Activated CD8-positive, alpha-beta memory T cell treated with anti-CD3 and anti-CD28 coated beads for 4 hours (primary cell): ENCODE measurements at places on chromosomes 5 and 9.

- DNase-seq = no peak
These were observed 99.2 kb upstream of the IQGAP2 start for GRCh38 chr5:76303921-76304320.

DNA sequence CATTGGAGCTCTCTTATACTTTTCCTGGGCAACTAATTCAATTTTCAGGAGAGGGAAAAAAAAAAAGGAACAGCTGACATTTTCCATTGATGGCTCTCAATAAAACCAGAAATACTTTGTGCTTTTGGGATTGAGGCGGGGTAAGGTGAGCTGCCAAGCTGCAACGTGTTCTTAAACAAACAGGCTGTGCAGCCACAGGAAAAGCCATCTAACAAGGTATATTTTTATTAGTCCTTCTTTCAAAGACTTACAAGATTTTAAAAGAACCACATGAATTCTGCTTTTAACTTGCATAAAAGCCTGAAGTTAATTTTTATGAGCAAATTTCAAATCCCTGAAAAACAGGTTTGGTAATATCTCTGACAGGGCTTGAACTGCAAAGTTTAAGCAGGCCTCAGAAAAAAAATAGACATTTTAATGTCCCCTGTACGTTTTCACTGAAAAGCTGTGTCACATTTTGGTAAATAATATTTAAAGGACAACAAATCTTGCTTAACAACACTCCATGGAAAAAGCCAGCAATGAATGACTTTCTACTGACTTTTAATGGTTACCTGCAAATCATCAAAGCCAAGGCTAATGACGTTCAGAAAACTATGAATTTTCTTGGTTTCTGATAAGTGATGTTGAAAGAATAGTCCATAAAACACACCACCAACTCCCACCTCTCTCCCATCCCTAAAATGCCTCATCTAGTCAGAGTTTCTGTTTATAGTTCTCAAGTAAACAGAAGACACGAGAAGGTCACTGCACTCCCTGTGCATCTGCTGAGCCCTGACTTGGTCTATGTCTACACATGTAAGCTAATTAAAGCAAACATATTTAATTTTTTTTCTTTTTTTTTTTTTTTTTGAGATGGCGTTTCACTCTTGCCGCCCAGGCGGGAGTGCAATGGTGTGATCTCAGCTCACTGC is 433.6 kb downstream of the PIK3R1 start:
- DNase-seq = no peak

- DNase-seq = no peak
These were observed 1995.6 kb upstream of the CDH6 start for GRCh38 chr5:29197631-29198454.

DNA sequence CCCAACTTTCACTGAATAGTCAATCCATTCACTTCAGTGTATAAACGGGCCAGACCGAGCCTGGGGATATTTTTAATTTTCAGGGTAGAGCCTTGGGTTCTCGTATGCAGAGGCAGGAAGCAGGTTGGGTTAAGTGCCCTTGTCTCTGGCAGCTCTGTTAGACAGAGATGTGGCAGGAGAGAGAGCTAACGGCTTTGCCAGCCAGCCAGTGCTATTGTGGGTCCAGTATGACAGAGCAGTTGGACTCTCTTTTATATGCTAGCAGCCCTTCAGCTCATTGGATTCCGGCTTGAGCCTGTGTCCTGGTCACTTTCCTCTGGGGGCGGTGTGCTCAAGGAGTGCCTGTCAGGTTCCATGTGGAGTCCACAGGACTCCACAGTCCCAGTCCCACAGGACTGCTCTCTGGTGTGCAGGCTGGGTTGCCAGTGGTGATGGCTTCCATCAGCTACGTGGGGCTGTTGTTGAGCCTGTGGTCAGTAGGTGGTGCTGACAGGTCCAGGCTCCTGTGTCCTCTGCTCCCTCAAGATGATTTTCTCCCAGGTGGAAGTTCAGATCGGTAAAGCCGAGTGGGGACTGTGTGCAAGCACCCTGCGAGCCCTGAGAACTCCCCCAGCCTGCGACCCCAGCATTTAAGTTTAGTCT is 14.3 kb downstream of the CLTA start:
- no peak for DNase-seq

DNA sequence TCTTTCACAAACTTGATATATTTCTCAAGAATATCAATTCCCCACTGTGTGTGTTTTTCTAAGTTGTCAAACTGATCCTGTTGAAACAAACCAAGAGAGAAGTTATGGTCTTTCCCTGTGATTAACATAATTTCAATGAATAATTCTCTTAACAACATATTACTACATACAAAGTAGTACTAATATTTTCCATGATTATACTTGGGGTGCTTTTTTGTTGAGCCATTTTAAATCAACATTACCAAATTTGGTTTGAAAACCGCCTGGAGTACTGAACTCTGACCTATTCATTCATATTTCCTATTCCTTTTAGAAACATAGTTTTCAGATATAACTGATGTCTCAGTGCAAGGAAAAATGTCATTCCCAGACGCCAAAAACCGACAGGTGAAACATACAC is 48.1 kb downstream of the FNBP1 start:
- DNase-seq = no peak

DNA sequence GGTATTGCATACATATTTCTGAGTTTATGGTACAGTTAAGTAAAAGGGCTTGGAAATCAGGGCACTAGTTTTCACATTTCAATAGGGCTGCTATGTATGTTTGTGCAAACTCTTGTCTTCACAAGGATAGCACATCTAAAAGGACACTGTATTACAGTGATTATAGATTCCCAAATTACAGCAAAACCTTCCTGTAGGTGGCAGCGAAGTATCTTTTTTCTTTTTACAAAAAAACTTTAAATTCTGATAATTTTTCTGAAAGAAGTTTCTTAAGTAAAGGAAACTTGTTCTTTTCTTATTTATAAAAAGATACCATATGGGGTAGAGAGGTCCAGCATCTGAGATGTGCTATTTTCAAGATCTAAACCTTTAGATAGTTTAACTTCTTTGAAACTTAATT is 337.8 kb downstream of the PTPRD start:
- DNase-seq = no peak

GRCh38 chr5:77117161-77117560 is 30.1 kb upstream of the ZBED3 start:
- no peak for DNase-seq

DNA sequence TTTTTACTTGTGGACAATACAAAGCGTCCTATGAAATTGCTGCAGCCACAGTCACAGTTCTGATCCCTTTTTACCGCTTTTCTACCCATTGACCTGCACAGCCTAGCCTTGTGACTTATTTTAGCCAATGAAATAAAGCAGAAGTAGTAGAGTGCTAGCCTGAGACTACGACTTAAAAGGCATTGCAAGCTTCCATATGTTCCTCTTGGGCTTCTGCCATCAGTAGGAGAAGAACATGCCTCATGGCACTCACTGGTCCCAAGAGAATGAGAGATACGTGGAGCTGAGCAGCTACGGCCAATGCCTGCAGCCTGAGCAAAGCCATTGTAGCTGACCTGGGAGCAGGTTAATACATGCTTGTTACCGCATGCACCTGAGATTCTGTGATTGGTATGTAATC is 416.6 kb upstream of the CLINT1 start:
- no peak for DNase-seq

GRCh38 chr5:88824892-88825583 is 57.9 kb downstream of the MEF2C start:
- no peak for DNase-seq

GRCh38 chr5:159406571-159406970 is 76.3 kb upstream of the IL12B start:
- DNase-seq = no peak

DNA sequence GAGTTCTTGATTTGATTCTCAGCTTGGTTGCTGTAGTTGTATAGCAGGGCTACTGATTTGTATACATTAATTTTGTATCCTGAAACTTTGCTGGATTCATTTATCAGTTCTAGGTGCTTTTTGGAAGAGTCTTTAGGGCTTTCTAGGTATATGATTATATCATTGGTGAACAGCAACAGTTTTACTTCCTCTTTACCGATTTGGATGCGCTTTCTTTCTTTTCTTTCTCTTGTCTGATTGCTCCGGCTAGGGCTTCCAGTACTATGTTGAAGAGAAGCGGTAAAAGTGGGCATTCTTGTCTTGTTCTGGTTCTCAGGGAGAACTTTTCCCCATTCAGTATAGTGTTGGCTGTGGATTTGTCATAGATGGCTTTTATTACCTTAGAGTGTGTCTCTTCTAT is 158.9 kb downstream of the SAXO1 start:
- no peak for DNase-seq

DNA sequence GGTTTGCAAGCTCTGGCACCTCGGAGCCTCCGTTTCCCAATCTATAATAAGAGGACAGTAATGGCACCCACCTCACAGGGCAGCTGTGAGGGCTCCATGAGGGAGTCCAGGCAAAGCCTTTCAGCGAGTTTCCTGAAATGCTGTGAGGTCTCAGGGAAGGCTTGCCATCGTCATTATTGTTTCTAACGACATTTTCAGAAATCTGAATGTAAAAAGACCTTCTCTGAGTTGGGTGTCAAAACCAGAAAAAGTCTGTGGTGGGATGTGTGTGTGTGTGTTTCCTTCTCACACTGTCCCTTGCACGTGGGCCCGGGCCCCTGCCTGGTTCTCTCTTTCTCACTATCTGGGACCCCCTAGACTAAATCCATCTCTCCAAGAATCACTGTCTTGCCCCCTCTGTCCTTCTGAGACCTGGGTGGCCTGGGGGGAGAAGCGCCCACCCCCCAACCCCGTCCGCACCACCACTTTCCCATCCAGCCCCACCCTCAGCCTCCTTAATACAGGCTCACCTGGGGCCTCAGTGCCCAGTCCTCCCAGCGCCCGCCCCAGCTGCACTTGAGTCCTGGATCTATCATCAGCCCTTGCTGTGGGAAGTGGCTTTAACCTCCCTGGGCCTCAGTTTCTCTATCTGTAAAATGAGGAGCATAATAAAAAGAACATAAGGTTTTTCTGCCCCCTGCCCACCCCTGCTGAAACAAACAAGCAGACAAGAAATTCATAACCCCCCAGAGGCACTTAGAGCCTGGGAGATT is 180.3 kb downstream of the C9orf50 start:
- no peak for DNase-seq

DNA sequence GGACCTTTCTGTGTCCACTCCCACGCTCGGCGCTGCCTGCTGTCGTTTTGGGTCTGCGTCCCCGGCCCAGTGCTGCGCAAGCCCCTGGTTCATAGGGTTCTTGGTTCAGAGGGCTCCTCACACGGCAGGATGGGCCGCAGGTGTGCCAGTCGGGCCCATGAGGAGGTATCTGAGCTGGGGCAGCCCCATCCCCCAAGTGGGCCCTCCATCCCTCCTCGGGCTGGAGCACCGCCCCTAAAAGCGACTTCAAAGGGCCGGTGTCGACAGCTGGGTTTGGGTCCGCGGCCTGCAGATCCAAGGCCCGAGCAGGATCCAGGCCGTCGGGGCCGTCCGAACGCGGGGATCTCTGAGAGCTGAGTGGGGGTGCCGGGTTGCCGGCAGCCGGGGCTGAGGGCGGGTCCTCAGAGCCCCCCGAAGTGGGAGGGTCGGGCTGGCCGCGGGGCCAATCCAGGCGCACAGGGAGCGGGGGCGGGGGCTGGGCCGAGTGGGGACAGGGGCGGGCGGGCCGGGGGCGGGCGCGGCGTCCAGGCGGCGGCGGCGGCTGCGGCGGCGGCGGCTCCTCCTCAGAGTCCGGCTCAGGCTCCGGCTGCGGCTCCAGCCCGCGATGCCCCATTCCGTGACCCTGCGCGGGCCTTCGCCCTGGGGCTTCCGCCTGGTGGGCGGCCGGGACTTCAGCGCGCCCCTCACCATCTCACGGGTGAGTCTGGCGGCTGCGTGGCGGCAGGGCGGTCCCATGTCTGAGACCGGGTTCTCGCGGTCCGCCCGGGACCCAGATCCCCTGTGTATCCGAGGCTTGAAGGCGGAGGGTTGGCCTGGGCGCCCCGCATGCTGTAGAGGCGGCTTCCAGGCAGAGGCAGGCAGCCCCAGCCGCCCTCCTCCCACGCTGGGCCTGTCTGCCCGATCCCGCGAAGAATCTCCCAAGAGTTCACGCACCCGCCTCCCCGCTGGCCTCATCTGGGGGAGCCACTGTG is at the start of gene PDLIM4:
Gene PDLIM4 (plus strand): TSS at position 566 of the 971 bp plus-strand sequence. CDS start 39 bp downstream, at position 605.
- DNase-seq = no peak

- no peak for DNase-seq
These were observed 1.2 kb downstream of the CORO2A start for GRCh38 chr9:98191181-98191608.

DNA sequence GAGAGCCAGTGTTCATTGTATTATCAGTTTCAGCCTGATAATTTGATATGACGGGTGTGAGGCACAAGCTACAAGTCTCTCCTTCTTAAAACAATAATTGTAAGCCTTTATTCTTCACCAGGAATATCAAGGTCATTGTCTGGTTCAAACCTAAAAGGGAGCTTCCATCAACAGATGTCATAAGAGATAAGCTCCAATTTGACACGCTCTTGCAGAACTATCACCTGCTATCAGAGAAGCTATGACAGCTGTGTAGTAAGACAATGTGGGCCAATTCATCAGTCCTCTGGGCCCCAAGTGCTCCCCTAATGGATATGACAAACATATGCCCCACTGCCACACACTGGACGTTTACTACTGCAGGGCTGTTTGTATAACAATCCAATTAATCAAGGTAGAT is 1010.2 kb upstream of the DMAC1 start:
- no peak for DNase-seq

- no peak for DNase-seq
These were observed at the start of gene GBGT1 for GRCh38 chr9:133163504-133164172. Gene GBGT1 (minus strand): TSS chr9:133163914. CDS start chr9:133162412, 1,502 bp downstream.

DNA sequence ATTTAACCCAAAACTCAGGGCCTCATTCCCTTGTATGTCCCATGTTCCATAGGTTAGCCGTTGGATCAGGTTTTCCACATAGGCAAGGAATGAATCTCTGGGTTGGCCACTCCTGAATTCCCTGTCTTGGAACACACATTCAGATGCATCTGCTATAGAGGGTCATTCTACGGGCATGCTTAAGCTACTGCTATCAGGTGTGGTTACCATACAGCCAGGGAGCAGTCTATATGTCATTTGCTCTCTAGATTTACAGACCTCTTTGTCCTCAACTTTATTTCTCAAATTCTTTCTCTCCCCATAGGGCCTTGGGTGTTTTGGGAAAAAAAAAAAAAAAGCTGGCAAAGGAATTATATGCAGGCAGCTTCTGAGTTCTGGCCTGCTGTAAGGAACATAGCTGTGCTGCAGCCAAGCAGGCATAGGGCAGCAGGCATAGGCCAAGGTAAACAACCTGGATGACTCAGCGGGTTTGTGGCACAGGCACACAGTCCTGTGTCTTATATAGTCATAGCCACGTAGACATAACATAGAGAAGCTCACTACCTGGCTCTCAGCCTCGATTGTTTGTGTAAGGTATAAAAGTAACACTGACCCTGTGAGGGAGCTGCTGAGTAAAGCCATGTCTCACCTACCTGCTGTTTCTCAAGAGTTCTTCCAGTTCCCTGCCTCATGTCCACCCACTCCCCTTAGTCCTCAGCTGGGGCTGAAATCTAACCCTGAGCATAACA is 141.5 kb downstream of the OSTF1 start:
- DNase-seq = no peak

DNA sequence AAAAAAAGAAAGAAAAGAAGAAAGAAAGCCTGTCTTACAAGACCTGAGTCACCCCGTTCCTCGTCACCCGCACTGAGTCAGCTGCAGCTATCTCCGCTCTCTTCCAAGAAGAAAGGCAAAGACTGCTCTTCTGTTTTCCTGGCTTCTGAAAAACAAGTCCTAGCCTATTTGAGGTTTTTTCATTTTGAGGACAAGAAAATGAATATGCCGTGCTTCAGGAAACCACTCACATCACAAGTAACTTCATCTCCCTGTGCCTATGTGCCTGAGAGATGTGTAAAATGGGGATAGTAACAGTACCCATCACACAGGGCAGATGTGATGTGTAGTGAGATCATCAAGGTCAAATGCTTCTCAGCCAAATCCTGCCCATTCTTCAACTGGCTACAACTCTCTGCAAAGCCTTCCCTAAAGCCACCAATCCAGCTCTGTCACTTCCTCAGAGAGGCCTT is 78.4 kb downstream of the GLDC start:
- no peak for DNase-seq
